Stimulated activated CD8-positive, alpha-beta memory T cell treated with anti-CD3 and anti-CD28 coated beads, Interleukin-7, amount 100 ng/mL, for 4 hours (primary cell): ENCODE measurements at places on chromosomes 13 and 19.

- peak; percentile 46 for DNase-seq
Observed at GRCh38 chr19:17496337-17496997, 15.0 kb upstream of the PGLS start.

GRCh38 chr19:10988921-10989320 lies 28.1 kb downstream of the SMARCA4 start:
- no peak for DNase-seq

- DNase-seq = no peak
Observed at GRCh38 chr19:30255791-30256495, 116.2 kb upstream of the ZNF536 start.

DNA sequence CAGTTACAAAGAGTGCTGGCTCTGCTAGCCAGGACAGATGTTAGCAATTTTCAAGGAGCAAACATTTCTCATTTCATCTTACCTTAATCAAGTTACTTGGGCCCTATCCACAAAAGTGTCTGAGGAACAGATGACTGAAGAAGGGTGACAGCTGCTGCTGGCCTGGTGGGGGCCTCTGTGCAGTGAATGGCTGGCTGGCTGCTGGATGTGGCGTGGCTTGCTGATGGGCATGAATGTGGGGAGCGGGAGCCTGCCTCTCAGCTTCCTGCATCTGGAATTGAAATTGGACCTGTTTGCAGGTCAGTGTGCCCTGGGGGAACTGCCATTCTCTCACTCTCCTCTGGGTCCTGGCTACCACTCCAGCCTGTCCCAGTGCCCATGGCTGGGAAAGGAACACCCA lies 94.7 kb downstream of the RGCC start:
- DNase-seq = no peak

DNA sequence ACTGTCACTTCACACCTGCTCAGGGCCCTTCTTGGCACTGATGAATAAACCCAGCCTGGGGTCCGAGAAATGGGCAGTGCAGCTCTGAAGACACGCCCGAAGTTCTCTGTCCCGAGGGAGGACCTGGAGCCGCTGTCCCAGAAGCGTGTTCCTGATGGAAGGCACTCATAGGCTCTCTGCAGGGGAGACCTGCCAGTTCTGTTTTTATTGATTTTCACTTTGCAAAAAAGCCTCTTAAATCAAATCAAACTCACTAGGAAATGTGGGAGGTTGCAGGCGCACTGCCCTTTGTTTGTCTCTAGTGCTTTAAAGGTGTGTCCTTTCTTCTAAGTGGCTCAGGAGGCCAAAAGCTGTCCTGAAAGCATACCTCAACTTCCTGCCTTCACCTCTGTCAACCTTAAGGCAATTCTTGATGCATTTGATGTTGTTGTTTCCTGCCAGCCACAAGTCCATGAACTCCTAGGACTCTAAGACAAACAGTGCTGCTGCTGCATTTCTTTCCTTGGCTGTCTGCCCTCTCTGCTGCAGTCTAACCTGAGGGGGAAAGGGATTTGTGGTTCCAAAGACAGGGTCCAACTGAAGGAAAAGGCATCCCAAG lies 663.2 kb downstream of the UQCRFS1 start:
- no peak for DNase-seq

DNA sequence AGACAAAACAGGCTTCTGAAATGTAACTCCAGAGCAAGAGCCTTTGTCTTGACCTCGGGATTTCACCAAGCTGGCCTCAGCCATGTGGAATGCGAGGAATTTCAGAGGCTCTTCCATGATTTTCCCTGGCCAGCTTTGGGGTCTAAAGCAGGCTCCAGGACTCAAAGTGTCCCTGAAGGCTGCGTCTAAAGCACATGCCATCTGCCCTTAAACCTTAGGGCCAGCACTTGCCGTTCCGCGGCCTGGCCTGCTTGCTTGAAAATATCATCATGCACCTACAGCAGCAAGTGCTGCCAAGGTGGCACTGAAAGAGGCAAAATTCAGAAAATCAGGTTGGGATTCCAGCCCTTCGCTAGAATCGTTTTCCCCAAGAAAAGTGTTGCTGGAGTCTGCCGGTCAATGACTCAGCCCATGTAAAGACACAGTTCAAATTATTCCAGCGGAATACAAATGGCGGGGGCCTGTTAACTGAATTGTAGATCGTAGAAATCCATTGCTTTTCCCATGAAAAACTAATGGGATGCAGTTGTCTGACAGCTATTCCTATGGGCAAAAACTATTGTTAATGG lies 105.7 kb upstream of the RAP2A start:
- DNase-seq = no peak

GRCh38 chr13:106850973-106851650 lies 283.2 kb upstream of the ARGLU1 start:
- DNase-seq = no peak

GRCh38 chr13:28631801-28632200 lies 27.1 kb upstream of the POMP start:
- no peak for DNase-seq

DNA sequence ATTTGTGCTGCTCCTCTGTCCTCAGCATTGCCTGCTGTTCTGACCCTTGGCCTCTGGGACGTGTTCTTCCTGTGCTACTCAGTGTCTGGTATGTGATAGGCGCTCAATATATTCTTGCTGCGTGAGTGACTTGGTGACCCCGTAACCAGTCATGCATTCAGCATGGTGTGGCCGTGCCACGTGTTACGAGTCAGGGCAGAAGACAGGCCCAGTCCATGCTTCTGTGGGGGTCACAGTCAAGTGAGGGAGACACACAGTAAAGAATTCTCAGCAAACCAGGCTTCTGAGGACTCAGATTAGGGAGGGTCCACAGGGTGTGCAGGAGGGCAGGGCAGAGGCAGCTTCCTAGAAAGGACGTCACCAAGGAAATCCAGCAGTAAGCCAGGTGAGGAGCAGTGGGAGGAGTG lies 7.9 kb downstream of the PPP1R37 start:
- no peak for DNase-seq

GRCh38 chr19:35013041-35013819 lies 13.1 kb downstream of the GRAMD1A start:
- DNase-seq = peak; percentile 74

- DNase-seq = peak; percentile 63
Observed at GRCh38 chr19:6736169-6736916, 1.0 kb downstream of the GPR108 start.

GRCh38 chr13:46575301-46575771 lies 22.4 kb downstream of the LRCH1 start:
- no peak for DNase-seq

DNA sequence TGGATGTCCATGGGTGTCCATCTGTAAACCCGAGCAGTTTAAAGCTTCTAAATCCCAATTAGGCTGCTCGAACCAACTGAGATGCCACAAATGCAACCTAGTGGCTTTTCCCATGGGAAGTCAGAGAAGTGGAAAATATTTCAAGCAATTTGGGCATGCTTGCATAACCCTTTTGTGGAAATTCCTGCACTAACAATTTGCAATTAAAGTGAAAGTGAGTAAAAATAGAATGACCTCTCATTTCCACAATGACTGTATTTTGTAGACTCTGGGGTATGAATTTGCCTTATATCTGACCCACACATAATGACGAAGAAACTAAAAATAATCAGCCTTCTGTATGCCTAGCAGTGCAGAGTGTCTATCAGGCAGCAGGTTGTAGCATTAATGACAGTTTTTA lies 91.8 kb upstream of the TSC22D1 start:
- DNase-seq = no peak

GRCh38 chr19:6529351-6529750 lies 1.5 kb upstream of the TNFSF9 start:
- DNase-seq = no peak

- no peak for DNase-seq
Observed at GRCh38 chr13:58018020-58018419, 386.5 kb downstream of the PCDH17 start.

GRCh38 chr13:101058841-101059240 lies 357.5 kb downstream of the NALCN start:
- no peak for DNase-seq

DNA sequence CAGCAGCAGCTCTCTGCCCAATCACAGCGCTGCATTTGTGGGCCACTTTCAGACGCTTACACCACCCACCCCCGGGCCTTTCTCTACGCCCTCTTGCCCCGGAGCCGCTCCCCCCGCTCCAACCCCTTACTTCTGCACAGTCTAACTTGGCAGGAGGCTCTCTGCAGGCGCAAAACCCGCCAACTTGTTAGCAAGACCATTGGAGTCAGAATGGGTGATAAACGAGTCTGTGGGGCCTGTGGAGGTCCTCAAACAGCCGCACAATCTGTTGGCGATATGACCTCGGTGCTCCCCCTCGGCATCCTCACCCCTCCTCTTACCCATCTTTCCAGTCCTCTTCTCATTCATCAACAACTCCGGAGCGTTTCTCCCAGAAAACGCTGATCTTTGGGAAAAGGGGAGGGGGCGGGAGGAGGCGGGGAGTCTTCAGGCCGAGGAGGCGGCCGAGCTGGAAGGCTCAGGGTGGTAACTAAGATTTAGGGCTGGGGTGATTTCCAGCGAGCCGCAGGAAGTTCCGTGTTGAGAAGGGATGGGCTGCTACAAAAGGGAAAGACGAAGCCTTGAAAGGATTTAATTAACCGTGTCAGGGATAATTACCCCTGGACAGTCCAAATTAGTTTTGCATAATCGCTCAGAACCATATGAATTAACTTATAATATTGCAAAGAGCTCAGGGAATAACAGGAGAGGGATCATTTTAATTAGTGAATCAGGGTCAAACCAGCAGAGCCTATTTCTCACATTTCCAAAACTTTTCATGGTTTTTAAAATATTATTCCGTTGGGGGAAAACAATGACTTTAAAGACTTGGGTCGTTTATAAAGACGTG lies 4.1 kb downstream of the SOX21 start:
- no peak for DNase-seq

DNA sequence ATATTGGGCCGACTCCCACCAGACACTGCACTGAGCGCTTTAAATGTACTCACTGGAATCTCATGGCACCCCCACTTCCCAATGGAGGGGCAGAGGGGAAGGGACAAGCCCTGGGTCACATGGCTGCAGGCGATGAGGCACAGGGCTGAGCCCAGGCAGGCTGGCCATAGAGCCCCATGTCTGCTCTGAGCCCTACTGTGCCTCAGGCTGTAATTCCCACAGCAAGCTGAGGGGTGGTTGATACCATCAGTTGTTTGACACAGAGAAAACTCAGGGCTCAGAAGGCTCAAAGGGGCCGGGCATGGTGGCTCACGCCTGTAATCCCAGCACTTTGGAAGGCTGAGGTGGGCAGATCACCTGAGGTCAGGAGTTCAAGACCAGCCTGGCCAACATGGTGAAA lies 25.1 kb downstream of the RFX1 start:
- no peak for DNase-seq

GRCh38 chr13:24050292-24050711 lies 110.2 kb upstream of the SPATA13 start:
- DNase-seq = no peak

- no peak for DNase-seq
Observed at GRCh38 chr19:3065675-3066357, 3.5 kb upstream of the TLE5 start.

- DNase-seq = no peak
Observed at GRCh38 chr13:66996503-66996902, 233.6 kb downstream of the PCDH9 start.

GRCh38 chr13:41702540-41702939 lies 245.2 kb downstream of the RGCC start:
- DNase-seq = no peak

GRCh38 chr13:71417205-71417604 lies 449.8 kb downstream of the DACH1 start:
- no peak for DNase-seq

DNA sequence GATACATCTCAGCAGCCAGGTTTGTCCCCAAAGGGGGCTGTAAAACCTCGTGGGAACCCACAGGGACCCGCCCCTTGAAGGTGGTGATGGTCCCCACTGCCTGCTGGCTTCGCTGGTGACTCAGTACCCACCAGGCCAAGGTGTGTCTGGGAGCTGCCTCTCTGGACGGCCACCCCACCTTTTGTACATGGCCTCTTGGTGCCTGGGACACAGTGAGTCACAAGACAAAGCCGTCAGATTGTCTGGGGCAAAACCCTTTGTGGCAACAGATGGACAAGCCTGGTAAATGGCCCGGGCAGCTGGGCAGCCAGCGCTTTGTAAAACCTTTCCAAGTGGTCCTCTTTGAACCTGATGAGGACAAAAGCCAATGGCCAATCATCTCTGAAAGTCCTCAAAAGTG lies 27.9 kb upstream of the KLF2 start:
- DNase-seq = no peak

DNA sequence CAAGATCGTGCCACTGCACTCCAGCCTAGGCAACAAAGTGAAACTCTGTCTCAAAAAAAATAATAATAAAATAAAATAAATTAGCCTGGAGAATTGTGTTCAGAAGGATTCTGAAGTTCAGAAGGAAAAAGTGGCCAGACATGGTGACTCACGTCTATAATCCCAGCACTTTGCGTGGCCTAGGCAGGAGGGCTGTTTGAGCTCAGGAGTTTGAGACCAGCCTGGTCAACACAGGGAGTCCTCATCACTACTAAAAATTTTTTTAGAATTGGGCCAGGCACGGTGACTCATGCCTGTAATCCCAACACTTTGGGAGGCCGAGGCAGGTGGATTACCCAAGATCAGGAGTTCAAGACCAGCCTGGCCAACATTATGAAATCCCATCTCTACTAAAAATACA lies 6.0 kb downstream of the RDH8 start:
- DNase-seq = no peak

GRCh38 chr13:50152224-50152623 lies 137.0 kb downstream of the KCNRG start:
- no peak for DNase-seq

GRCh38 chr13:25371158-25371874 lies 458 bp upstream of the ATP8A2 start:
- DNase-seq = no peak

- no peak for DNase-seq
Observed at GRCh38 chr13:44420376-44421220, 47.0 kb downstream of the SERP2 start.

DNA sequence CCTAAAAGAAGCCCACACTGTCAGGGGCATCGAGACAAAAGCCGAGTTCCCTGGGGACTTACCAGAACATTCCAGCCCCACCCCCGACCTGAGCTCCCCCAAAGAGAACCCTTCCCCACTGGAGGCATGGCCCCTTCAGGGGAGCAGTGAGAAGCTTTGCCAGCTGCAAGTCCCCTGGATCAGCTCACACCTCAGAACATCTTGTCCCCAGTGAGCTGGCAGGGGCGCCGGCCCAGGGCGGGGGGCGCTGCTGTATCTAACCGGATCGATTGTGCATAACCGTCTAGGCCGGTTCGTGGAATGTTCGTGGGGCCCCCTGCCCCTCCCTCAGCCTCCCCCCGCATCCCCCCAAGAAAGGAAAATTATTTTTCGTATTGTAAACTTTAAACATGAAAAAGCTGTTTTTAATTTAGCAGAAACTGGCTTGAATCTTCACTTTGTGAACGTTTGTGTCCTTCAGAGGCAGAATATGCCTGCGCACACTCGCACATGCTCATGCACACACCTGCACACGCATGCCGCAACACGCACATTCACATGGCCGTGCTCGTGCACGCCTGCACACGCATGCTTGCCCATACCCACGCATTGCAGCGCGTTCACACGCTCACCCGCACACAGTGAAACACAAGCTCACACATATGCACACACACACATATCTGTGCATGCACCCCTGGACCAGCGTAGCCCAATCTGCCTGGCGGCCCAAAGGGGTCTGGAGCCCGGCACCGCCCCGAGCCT lies 12.0 kb upstream of the CRTC1 start:
- DNase-seq = no peak
